ENCODE measurements at places on chromosomes 7 and 10.

DNA sequence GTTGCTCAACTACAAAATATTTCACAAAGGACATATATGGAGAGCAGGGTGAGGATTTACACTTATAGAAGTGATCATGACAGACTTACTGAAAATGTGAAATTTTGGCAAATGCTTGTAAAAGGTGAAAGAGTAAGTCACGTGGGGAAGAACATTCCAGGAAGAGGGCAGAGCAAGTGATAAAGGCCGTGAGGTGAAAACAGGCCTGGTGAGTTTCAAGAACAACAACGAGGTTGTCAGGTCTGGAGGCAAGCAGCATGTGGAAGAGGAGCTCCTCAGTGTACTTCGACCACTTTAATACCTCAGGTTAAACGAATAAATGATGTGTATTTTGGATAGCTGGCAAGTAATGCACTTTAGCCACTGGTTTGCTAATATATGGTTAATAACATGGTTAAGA is 706.7 kb downstream of the PCDH15 start:
- no peak for DNase-seq

- no peak for DNase-seq
Measured at GRCh38 chr10:59624136-59624535, 85.5 kb downstream of the SLC16A9 start.

DNA sequence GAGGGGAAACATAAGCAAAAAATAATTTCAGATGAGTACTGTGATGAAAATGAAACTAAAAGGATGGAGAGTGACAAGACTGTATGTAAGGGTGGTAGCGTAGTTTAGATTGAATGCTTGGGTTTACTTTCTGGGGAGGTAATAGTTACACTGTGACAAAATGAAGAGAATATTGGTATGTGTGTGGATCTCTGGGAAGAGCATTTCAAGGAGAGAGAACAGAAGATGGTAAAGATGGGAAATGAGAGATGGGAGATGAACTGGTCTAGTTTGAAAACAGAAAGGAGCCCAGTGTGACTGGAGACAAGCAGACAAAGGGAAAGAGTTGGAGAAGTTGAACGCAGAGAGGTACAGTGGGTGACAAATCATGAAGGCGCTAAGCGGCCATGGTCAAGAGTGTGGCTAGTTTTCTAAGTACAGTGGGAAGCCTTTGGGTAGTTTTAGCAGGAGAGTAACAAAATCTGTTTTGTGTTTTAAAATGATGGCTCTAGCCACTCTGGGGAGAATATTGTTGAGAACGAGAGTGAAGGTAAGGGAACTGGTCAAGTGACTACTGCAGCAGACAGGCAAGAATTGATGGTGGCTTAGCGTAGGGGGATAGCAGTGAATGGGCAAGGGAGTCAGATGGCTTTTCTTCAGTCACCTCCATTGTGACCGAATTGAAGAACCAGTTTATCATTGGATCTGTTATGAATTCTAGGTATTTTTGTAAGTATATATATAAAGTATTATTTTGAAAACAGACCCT is 22.6 kb downstream of the PALS2 start:
- DNase-seq = no peak

- DNase-seq = no peak
Measured at GRCh38 chr7:77561352-77561751, 24.3 kb downstream of the PTPN12 start.

GRCh38 chr7:136883046-136883445 is 14.6 kb downstream of the CHRM2 start:
- DNase-seq = no peak

DNA sequence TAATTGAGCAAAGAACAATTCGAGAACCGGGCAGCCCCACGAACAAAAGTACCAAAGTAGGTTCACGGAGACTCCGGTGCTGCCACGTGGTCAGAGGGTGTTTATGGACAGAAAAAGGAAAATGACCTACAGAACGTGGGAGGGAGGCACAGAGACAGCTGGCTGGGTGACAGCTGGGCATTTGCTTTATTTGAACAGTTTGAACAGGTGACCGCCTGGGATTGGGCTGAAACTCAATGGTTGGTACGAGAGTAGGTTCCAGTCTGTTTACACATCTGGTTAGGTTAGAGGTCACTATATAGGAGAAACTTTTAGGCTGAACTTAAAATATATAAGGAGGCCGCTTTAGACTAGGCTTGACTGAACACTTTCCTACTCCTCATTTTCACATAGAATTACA is 50.6 kb upstream of the CELF2 start:
- no peak for DNase-seq

GRCh38 chr10:72132854-72133253 is 44.5 kb upstream of the SPOCK2 start:
- no peak for DNase-seq

DNA sequence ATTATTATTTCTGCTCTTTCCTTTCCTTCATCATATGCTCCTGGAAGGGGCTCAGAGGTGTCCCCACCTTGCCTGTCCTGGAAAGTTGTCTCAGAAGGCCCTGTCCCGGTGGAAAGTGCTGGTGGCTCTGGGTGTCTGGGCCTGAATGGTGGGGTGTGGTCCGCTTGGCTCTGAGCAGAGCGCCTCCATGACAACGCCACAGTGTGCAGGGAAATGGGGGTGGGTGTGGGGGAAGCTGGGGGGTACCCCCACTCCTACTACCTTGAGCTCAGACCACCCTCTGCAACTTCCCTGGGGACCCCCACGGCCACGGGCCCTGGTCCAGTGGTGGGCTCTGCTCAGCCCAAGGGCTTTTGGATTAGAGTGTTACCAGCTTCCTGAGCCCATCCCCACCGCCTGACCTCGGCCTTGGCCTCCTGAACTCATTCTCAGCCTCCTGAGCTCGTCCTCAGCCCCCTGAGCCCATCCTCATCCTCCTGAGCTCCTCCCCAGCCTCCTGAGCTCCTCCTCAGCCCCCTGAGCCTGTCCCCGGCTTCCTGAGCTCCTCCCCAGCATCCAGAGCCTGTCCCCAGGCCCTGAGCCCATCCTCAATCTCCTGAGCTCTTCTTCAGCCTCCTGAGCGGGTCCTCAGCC is 106.4 kb upstream of the FAM20C start:
- DNase-seq = no peak
